T-helper 17 cell (primary cell): ENCODE measurements at places on chromosomes 3 and 15. TPM values are rescaled to one million over a fixed set of nuclear protein-coding genes. Genes with fewer than 3 reads are reported as not detected.

The PLEKHO2 gene
- total RNA-seq, result 16.3 TPM

The ALDH1L1 gene
- total RNA-seq, result not detected

The ZNF385D gene
- total RNA-seq, result not detected

The GATA2 gene
- total RNA-seq, result 9.7 TPM

- no peak for DNase-seq
Observed at GRCh38 chr3:138060792-138061191, 50.8 kb downstream of the CLDN18 start.

GRCh38 chr15:57925650-57926049 is 139.9 kb downstream of the ALDH1A2 start:
- no peak for DNase-seq

GRCh38 chr3:136245691-136246090 is 4.4 kb upstream of the PCCB start:
- DNase-seq, result no peak

DNA sequence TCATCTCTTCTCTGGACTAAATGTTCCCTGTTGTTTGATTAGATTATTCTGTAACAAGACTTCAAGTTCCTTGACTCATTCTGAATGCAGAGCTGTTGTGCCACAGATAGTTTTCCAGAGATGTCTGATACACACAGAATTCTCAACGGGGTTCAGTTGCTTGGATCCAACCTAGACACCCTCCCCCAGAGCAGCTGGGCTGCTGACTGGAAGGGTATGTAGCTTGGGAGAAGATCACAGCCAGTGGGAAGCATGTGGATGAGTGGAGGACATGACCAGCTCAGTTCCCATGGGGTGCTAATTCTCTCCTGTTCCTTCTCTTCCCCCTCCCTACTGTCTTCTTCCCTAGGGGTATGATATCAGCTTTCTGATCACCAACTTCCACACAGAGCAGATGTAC is 6.6 kb upstream of the TTLL3 start:
- DNase-seq, result no peak

- no peak for DNase-seq
Observed at GRCh38 chr3:172750069-172750367, 508 bp upstream of the ECT2 start.

- DNase-seq, result no peak
Observed at GRCh38 chr3:155244216-155244615, 49.3 kb downstream of the STRIT1 start.

- DNase-seq, result no peak
Observed at GRCh38 chr3:147030274-147030673, 376.1 kb downstream of the ZIC4 start.

GRCh38 chr3:187802928-187803259 is 57.6 kb upstream of the BCL6 start:
- no peak for DNase-seq
